ENCODE measurements at places on chromosomes 1 and 21.

DNA sequence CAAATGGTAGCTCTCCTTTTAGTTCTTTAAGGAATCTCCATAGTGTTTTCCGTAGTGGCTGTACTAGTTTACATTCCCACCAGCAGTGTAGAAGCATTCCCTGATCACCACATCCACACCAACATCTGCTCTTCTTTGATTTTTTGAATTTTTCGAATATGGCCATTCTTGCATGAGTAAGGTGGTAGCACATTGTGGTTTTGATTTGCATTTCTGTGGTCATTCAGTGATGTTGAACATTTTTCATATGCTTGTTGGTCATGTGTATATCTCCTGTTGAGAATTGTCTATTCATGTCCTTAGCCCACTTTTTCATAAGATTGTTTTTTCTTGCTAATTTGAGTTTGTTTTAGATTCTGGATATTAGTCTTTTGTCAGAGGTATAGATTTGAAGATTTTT is 84.6 kb upstream of the B3GALT2 start:
- DNase-seq = no peak

DNA sequence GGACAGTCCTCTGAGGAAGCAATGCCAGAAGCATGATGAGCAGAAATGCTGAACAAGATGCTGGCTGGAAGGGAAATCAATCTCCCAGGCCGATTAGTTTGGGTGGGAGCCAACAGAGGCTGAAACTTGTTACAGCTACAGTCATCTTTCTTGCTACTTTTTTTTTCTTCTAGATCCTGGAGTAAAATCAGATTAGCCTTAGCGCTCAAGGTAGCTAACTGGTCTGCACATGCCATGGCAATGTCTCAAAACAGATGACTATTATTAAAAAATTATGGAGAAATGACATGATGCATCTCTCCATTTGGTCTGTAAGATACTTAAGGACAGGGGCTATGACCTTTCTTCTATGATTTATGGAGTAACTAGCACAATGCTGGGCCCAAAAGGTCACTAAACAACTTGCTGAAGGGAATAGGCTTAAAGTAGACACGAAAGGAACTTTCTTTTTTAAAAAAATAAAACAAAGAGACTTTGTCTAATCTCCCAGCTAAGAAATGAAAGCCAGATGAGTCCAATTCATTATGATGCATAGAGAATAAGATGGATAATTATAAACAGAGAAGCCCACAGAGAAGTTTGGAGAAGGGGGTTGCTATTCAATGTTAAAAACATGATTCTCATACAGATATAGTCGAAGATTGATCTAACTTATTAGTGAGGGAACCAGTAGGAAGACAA is 42.5 kb downstream of the UTP25 start:
- DNase-seq = no peak

DNA sequence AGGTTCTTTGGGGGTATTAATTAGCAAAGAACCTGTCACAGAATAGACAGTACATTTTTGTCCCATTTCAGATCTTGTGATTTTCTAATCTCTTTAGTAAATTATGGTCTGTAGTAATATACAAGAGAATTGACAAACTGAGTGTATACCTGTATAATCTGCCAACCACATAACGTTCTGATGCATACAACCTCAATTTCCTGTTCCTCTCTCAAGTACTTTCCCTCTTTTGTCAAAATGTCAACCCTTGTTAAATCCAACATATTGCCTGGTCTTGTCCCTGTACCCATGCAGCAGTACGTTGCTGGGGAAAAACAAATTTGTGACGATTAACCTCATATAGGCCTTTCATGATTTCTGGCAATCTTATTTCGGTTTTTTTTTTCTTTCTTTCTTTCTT is 1.1 kb downstream of the ARV1 start:
- DNase-seq = no peak

- no peak for DNase-seq
These were observed 12.5 kb downstream of the LBR start for GRCh38 chr1:225415307-225415706.

GRCh38 chr21:20997636-20998455 is at the start of gene NCAM2:
NCAM2 (plus strand) TSS chr21:20998409.
- DNase-seq = no peak

Measured in stimulated activated CD8-positive, alpha-beta memory T cell treated with anti-CD3 and anti-CD28 coated beads, Interleukin-4, amount 100 ng/mL, for 4 hours (primary cell).